ENCODE measurements at places on chromosomes 7 and 10. TPM values are rescaled to one million over a fixed set of nuclear protein-coding genes. Genes with fewer than 3 reads are reported as not detected.

DNA sequence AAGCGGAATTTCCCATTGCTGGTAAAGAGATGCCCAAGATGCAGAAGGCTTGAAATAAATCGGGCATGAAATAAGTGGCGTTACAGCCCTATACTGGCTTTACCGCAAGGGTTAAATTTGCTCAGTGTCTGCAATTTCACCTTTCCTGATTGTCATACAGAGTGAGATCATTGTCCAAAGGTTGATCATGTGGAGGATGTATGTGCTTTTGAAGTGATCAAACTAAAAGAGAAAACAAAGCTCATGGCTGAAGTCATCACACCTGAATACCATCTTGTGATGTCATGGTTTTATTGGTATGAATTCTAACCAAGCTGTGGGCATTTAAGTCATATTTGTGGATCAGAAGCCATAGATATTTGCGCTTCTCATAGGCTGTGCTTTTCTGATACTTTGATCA is 635.5 kb downstream of the AUTS2 start:
- DNase-seq: no peak
- H3K27ac ChIP-seq: no peak overlapping the region
- H3K36me3 ChIP-seq: no peaks in the 10 kb centered on the region
- no peaks in the 10 kb centered on the region for H3K27me3 ChIP-seq

DNA sequence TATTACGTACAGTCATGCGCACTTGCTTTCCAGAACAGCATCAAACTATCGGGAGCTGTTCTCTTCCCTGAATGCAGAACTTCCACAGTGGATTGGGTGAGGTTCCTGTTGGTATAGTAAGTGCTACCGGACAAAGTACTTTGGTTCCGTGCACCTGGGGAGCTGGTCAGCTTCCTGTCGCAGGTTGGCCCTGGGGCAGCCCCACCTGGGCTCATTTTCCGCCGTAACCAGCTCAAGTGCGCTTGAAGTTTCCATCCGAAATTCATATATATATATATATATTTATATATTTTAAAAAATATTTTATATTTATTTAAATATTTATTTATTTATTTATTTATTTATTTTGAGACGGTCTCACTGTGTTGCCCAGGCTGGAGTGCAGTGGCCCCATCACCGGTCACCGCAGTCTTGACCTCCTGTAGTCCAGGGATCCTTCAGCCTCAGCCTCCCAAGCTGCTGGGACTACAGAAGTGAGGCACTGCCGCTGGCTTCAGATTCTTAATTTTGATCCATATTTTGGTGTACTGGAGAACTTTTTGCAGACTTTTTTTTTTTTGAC is 6.5 kb downstream of the SCART1 start:
- H3K27ac ChIP-seq: no peak overlapping the region
- no peaks in the 10 kb centered on the region for H3K4me1 ChIP-seq
- no peak overlapping the region for H3K4me3 ChIP-seq
- DNase-seq: no peak

Gene FXYD4
- not detected for total RNA-seq

- no peak overlapping the region for H3K4me3 ChIP-seq
- no peak overlapping the region for H3K27ac ChIP-seq
- no peaks in the 10 kb centered on the region for H3K27me3 ChIP-seq
- no peak for DNase-seq
These were observed 253.2 kb downstream of the CAMK1D start for GRCh38 chr10:12602521-12602920.

Data from gastrocnemius medialis (tissue), 4 donors.